ENCODE measurements at places on chromosomes 12 and 14. TPM values are rescaled to one million over a fixed set of nuclear protein-coding genes. Genes with fewer than 3 reads are reported as not detected.

Gene DPF3
- 0.18 TPM for total RNA-seq

Gene MYF6
- not detected for total RNA-seq

Gene IL22
- total RNA-seq = not detected

Gene CCDC196
- not detected for total RNA-seq

Gene APEX1
- 128 TPM for total RNA-seq

Gene TTC6
- total RNA-seq = not detected

Gene LRTM2
- not detected for total RNA-seq

- no peak for DNase-seq
Observed at GRCh38 chr14:21056520-21057163, 980 bp upstream of the RNASE8 start.

GRCh38 chr12:113650476-113650875 is 178.8 kb upstream of the LHX5 start:
- DNase-seq = no peak

DNA sequence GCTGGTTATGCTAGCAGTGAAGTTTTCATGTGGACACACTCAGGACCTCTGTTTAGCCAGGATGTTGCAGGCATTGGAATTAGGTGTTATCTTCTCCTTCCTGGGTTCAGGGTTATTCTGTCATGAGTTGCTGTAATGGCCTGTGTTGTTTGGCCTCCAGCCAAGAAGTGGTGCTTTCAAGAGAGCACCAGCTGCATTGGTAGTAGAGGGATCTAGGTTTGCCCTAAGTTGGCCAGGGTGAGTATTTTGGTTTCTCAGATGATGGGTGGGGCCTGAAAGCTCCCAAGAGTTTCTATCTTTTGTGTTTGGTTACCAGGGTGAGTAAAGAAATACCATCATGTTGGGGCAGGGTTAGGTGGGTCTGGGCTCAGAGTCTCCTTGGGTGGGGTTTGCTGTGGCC is 2.7 kb upstream of the GZMH start:
- DNase-seq = no peak

GRCh38 chr14:87566991-87567390 is 426.0 kb downstream of the GALC start:
- DNase-seq = no peak

DNA sequence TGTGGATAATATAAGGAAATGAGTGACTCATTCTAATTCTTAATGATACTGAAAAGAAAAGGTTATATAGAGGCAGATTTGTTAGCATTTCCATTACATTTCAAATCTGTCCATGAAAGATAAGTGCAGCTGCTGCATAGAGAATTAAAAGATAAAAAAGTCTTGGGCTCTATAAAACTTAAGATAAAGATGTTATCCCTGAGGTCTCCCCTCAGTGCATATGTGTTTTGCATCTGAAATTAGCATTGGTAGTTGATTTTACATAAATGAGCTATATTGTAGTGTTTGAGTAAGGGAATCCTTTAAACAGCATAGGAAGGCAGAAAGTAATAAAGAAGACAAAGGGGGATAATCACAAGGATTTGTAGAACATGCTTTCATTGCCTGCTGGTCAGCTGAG is 206.2 kb downstream of the FSCB start:
- DNase-seq = no peak

Data from foreskin keratinocyte (primary cell).